NCI-H1930 (cell line): ENCODE measurements at places on chromosomes 4 and X.

DNA sequence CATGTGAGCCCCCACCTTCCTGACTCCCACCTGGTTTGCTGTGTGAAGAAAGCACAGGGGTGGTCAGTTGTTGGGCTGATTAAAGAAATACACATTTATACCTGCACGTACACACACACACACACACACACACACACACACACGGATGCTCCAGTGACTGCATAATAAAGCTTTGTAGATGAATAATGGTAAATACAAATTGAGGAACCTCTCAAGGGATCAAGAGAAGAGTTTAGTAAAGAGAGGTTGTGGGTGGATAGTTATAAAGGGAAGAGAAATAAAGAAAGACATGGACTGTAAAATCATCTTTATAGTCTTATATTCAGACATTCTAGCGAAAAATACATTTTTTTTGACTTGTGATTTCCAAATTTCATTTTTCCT, 144.1 kb downstream of the MGST2 start:
- DNase-seq, result no peak

- no peak for DNase-seq
Observed at GRCh38 chr4:177339477-177340374, 30.1 kb downstream of the NEIL3 start.

GRCh38 chr4:148305751-148306150, 136.5 kb downstream of the NR3C2 start:
- DNase-seq, result no peak

GRCh38 chr4:56681853-56682525, 893 bp upstream of the HOPX start:
- DNase-seq, result no peak

GRCh38 chr4:13302876-13303275, 181.3 kb downstream of the RAB28 start:
- DNase-seq, result no peak

- DNase-seq, result peak; percentile 2
Observed at GRCh38 chr4:166594326-166594946, 639.9 kb downstream of the SPOCK3 start.

- DNase-seq, result no peak
Observed at GRCh38 chrX:38142610-38143009, 78.1 kb downstream of the SRPX start.

- DNase-seq, result no peak
Observed at GRCh38 chr4:13250263-13250662, 233.9 kb downstream of the RAB28 start.

DNA sequence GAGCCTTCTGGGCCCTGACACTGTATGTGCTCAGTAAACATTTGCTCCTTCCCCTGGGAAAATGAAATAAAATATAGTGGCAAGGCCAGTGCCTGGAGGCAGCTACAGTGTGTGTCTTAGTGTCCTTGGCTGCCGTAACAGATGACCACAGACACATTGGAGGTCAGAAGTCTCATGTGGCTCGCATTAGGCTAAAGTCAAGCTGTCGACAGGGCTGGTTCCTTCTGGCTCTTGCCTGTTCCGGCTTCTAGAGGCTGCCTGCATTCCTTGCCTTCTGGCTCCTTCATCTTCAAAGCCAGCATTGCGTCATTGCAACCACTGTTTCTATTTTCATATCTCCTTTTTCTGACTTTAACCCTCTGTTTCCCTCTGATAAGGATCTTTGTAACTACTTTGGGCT, 83.6 kb upstream of the STX18 start:
- no peak for DNase-seq

- no peak for DNase-seq
Observed at GRCh38 chr4:155011163-155011780, 197.2 kb upstream of the NPY2R start.

GRCh38 chr4:113012786-113013185, 36.7 kb upstream of the ANK2 start:
- DNase-seq, result no peak

GRCh38 chrX:107924136-107924746, 57.9 kb downstream of the TEX13B start:
- no peak for DNase-seq

- DNase-seq, result no peak
Observed at GRCh38 chrX:115047181-115047580, 29.8 kb upstream of the IL13RA2 start.

DNA sequence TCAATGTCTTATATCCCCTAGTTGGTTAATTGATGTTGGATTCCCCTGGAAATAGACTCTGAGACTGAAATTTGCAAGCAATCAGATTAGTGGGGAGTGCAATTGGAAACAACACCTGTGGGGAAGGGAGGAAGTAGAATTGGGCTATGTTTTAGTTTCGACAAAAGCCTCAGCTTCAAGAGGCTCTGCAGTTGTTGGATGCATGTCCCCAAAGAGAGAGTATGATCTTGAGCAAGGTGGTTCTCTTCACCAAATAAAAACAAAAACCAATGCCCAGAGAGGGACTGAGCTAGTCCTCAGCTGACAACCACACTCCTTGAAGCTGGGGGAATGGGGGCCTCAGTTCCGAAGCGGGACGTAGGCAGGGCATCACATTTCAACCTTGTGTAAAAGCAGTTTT, 77.1 kb downstream of the PRKG2 start:
- DNase-seq, result no peak

DNA sequence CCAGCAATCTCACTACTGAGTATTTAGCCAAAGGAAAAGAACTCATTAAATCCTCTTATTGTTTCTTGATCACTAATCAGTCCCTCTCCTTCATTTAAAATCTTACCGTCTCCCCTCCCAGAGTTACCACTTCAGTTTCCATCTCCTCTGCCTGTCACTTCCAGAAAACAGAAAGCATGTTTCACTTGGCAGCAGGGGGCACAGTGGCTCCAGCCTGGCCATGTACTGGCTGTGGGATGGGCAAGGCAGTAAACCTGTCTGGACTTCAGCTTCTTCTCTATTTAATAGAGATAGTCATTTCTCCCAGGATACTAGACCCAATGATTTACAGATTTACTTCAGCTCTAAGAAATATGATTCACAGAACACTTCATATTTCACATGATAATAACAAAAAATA, 63.2 kb downstream of the CD40LG start:
- no peak for DNase-seq

- DNase-seq, result no peak
Observed at GRCh38 chr4:4284827-4285618, 4.9 kb downstream of the LYAR start.

DNA sequence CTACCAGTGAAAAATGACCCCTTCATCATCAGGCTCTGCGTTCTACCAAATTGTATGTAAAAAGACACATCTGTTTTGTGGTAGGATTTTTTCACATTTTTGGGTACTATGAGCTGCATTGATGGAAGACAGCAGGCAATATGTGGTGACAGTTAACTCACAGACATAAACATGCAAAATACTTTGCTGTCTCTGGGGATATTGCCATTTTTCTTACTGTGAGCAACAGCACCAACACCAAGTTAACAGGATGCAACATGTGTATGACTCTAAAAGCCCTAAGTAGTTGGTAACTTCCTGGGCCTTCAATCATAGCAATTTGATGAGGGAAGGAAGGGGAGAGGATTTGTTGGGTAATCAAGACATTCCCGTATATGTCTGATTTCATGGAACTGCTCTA, 56.4 kb upstream of the DRP2 start:
- no peak for DNase-seq

GRCh38 chrX:13250826-13251580, 68.8 kb downstream of the ATXN3L start:
- no peak for DNase-seq

GRCh38 chrX:8433109-8434062, 31.2 kb upstream of the VCX3B start:
- no peak for DNase-seq
